ENCODE measurements at places on chromosomes 7 and 10.

GRCh38 chr10:127351542-127351941, 155.2 kb upstream of the INSYN2A start:
- DNase-seq, result no peak

GRCh38 chr10:132588301-132589013, 50.9 kb downstream of the INPP5A start:
- no peak for DNase-seq

GRCh38 chr7:32588657-32589056, 93.4 kb downstream of the AVL9 start:
- no peak for DNase-seq

DNA sequence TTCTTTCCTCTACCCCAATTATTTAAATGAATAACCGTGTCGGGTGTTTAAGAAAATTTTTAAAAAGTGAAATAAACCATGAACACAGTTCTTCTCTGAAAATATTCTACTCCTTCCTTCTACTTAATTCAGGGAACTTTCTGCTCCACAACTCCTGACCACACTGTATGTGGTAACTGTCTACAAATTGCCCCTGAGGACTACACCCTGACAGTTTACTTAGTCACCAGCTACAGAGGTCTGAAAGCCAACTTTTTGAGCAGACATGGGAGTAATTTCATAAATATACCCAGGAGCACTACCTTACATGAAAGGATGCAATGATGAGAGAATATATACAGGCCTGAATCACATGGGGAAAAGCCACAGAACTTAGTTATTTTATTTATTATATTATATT, 523.2 kb upstream of the SORCS1 start:
- no peak for DNase-seq

- DNase-seq, result no peak
These were observed 347.5 kb downstream of the DNAJB6 start for GRCh38 chr7:157684157-157684908.

DNA sequence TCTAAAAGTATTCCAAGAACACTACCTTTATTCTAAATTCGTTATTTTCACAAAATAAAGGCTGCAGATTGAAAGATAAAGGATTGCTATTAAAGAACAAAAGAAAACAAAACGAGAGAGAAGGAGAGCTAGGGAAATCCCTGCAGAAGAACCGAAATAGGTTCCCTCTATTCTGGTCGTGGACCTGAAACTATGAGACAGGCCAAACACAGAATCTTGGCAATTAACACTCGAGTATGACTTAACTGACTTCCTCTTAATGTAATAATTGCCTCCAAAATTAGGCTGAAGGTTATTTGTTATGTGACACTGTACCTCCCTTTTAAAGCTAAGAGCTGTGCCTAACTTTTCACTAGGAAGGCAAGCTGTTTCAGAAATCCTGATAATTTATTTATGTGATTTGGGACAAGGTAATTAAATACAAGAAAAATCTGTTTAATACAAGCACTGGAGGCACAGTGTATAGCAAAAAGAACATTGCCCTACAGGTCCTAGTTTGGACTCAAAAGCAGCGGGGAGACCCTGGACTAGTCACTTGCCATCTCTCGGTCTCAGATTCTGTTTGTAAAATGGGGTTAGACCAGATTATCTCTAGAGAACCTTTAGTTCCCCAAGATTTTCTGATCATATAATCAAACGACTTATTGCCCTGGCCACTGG, 11.6 kb downstream of the NAMPT start:
- no peak for DNase-seq

GRCh38 chr7:110142939-110143526, 947.9 kb upstream of the LRRN3 start:
- no peak for DNase-seq

DNA sequence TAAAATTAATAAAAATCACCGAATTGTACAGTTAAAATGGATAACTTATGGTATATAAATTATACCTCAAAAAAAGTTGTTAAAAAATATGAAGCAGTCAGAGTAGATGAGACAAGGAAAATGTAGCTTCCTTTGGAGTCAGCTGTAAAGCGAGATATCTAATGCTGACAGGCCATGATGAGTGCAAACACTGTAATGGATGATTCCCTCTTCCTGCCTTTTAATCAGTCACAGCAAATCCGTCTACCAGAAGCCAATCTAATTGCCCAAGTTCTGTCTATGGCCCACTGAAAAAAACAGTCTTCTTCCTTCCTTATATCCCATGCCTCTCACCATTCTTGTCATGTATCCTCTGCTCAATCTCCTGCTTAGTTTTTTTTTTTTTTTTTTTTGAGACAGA, 59.9 kb upstream of the DNAJB12 start:
- no peak for DNase-seq

DNA sequence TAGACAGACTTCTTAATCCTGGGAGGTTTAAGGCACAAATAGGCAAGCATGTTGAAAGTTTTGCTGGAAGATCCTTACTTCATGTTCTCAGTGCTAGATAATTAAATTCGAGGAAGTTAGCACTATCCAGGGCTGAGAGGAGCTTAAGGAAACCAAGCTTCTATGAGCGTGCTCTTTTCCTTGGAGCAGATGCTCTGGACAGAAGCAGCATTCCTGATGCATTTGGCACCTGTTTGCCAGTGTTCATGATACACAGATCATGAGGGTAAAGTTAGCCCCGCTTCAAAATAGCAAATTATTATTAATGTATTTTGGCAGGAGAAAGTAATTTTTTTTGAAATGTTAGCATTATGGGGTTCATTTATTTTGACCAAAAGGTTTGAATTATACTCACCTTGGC, 9.4 kb downstream of the HDAC9 start:
- DNase-seq, result no peak

DNA sequence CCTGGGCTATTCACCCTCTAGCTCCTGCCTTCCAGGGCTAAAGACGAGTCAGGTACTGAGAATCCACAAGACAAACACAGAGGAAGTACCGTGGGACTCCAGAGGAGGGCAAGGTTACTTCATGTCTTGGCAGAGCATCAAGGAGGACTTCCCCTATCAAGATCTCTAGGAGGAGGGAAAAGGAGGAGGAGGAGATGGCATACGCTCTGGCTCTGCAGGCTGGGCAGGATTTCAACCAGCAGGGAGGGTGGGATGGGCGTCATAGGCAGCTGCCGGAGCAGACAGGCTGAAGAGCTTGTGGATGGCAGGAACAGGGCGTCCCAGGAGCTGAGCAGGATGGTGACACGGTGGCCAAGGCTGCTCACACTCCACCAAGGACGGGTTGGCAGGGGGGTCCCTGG, 21.3 kb downstream of the MDH2 start:
- no peak for DNase-seq

GRCh38 chr7:40866601-40867000, 731.8 kb downstream of the SUGCT start:
- DNase-seq, result no peak

GRCh38 chr7:46257761-46258448, 336.8 kb upstream of the IGFBP3 start:
- no peak for DNase-seq

DNA sequence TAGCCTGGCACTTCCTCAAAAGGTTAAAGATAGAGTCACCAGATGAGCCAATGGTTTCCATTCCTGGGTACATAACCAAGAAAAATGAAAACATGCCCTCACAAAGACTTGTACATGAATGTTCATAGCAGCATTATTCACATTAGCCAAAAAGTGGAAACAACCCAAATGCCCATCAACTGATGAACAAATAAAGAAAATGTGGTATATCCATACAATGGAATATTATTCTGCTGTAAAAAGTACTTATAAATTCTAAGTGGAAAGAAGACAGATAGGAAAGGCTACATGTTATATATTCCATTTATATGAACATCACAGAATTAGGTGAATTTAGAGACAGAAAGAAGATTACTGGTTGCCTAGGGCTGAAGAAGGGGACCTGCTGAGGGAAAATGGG, 10.7 kb upstream of the SLC16A9 start:
- no peak for DNase-seq

GRCh38 chr10:123274306-123275135, 120.3 kb downstream of the BUB3 start:
- no peak for DNase-seq

GRCh38 chr7:5997210-5997808, 11.5 kb downstream of the PMS2 start:
- DNase-seq, result no peak

DNA sequence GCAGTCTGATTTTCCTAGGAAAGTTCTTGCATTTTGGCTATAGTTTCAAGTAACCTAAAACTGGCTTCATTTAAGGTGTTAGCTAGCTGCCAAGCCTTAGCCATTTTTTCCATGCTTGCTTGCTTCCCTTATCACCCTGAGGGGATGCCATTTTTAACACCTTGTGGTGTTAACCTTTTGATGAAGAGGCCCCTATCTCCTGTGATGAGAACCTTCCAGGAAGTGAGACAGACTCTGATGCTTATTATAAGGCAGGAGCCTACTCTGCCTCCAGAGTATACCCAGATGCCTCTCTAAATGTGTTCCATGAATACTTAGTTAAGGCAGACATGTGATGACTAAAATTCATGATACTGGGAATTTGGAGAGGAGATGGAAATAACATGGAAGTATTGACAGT, 4.9 kb upstream of the VWA2 start:
- DNase-seq, result no peak

DNA sequence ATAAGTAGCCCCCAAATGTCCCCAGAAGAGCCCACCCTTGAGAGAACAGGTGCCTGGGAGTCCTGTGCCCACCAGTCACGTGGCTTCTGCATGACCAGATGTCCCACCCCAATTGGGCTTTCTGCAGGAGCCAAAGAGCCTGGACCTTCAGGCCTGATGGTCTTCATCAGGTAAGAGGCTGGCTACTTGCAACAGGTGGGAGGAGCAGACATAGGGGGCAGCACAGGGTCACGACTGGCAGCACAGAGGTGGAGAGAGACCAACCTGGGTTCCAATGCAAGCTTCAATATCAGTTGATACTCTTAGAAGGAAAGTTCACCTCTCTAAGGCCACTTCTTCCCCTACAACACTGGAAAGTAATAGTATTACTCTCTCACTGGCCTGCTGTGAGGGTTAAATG, 288.0 kb downstream of the ELMO1 start:
- no peak for DNase-seq

- no peak for DNase-seq
These were observed 75.7 kb downstream of the VPS41 start for GRCh38 chr7:38833329-38833728.

DNA sequence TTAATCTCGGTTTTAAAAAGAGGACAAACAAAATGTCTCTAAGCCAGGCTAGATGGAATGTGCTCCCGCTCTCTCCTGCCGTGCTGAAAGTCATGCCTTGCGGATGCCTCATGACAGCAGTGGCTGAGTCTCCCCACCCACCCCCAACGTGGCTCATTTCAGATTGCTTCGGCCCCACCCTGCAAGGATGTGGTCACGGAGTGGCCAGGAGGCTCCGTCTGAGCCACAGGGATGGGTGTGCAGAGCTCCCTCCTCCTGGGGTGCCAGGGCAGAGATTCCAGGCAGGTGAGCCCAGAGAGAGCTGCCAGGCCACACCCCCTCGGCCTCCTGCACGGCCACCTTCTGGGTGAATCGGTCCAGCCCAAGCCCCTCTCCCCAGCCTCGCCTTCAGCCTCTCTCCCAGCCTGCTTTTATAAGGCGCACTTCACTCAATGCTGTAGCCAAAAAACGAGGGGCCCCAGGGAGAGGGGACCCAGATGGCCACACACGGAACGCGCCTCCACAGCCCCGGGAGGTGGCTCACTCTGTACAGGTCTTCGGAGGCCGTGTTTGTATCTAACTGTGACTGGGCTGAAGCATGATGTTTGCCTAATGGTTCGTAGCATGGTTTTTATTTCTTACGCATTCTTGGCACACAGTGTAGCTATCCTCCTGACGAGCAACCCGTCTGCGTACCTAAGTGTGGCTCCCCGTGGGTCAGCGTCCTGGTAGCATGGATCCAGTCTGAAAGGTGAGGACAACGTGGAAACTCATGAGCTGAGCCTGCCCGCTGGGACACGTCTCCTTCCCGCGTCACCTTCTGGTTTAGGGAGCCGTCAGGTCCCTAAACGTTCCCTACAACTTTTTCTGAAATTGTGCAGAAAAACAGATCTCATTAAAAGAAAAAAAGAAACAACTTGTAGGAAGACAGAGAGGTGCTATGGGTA, 413.8 kb upstream of the FOXK1 start:
- no peak for DNase-seq

DNA sequence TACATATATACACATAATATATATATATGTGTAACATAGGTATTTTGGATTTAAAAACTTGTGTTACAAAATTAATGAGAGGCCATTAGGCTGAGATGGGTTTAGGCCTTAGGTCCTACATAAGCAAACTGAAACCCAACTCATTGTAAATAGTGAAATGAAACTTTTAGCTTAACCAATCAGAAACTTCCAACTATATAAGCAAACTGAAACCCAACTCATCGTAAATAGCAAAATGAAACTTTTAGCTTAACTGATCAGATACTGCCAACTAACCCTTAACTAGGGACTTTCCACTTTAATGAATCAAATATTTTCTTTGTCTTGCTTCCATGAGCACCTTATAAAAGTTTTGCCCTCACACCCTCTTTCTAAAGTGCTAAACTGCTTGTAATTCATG, 17.3 kb upstream of the SAMD9L start:
- no peak for DNase-seq

- no peak for DNase-seq
These were observed 163.3 kb upstream of the ADCY1 start for GRCh38 chr7:45410893-45411292.

GRCh38 chr10:86667421-86668181, 710 bp upstream of the LDB3 start:
- no peak for DNase-seq

DNA sequence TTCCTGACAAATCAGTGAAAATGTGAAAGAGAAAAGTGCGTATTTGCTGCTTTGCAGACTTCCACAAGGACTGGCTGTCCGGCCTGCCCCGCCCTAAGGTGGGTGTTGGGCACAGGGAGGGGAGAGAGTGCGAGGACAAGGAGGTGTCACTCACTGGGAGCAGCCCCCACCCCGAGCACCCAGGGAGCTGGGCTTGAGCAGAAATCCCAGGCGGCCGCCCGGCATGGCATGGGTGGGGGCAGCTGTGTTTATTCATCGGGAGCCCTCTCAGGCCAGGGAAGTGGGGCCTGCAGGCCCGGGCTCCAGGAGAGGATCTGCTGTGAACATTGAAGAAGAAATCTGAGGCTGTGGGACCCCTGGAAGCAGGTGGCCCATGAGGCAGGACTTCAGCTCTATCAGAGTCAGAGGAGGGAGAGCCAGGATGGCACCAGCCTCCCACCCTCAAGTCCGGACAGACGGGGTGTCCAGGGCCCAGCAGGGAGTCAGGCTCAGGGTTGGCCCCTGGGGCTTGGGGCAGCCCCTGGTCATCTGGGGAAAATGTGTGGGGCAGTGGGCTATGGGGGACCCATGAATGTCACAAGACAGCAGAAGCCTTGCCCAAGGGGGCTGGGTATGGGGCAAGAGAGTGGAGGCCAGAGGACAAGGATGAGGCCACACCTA, 164.4 kb upstream of the PPP2R2D start:
- no peak for DNase-seq

Measured in NCI-H187 (cell line).